ENCODE measurements at places on chromosomes 4 and X.

GRCh38 chr4:2793586-2794485 is 951 bp downstream of the SH3BP2 start:
- no peak for DNase-seq

- DNase-seq, result no peak
Observed at GRCh38 chr4:33725861-33726260, 2518.5 kb downstream of the ARAP2 start.

DNA sequence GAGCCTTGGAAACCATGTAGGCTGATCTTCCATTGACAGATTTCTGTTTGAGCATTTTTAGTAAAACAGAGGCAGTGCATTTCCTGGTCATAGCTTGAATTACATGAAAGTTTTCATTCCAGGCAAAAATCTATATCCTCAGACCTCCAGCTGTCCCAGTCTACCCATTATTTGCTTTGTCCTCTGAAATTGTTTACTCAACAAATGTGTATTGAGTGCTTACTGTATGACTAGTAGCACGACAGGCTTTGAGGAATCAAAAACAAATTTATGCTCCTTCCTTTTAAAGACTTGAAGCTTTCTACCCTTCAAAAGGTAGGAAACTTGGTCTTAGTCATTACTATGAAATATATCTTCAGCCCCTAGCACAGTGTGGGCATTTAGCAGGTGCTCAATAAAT is 307.9 kb upstream of the IGFBP7 start:
- DNase-seq, result no peak

DNA sequence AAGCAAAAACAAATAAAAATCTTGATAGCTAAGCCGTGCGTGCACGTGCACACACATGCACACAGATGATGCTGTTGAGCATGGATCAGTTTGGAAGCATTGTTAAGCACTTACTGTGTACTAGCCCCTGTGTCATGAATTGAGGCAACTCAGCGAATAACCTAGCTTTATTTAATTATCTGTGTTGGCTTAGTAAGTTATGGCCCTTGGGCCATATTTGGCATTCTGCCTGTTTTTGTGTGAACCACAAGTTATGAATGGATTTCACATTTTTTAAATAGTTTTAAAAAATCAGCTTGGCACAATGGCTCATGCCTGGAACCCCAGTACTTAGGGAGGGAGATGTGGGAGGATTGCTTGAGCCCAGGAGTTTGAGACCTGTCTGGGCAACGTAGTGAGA is 113.6 kb upstream of the CBLL2 start:
- no peak for DNase-seq

DNA sequence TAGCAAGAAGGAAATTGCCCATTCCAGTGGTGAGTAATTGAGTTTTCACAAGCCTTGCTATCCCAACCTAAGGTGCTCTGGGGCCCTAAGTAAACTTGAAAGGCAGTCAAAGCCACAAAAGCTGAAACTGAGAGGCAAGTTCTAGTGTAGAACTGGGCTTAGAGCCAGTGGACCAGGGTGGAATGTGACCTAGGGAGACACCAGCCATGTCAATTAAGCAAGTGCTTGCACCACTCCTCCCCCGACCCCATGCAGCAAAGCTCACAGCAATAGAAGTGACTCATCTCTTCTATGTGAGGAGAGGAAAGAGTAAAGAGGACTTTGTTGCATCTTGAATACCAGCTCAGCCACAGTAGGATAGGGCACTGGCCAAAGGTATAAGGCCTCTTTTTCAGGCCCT is 486.1 kb upstream of the POU3F4 start:
- no peak for DNase-seq

DNA sequence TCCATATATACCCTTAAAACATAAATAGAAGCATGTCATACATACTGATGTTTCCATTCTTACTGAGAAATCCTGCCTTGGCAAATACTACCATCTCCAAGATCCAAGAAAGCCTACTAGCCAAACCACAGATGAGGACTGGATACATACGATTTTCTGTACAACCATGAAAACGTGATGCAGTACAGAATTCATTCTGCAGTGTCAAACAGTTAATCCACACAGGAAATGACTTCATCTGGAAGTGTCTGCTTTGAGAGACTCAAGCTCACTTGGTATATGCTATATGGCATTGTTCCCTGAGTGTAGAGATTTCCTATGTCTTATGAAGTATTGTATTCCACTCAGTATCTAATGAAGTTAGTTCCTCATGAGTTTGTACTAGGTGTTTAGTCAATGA is 94.3 kb downstream of the CT47B1 start:
- DNase-seq, result no peak

DNA sequence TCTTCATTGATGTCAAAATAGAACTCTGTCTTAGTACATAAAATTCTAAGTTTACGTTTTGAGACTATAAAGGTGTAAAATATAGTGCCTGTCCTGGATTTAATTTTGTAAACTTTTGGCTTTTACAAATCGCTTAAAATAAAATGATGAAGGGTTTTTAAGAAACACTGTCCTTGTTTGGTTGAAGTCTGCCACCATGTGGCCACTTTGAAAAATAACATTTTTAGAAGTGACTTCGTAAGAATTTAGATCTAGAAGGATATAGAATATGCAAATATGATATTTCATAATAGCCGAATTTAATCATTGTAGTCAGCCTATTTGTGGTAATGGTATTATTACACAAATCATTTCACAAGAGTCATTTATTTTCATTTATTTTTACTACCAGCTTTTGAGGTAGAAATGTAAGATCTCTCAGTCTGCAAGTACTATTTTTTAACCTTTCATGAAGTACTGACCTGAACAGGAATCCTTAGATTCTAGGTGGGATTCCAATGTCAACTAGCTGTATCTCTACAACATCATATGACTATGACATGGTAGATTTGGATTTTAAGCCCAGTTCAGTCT is 31.0 kb upstream of the FAT4 start:
- DNase-seq, result no peak

GRCh38 chrX:67044029-67044653 is 405.3 kb upstream of the EDA2R start:
- no peak for DNase-seq
